Neural crest cell (in vitro differentiated cells): ENCODE measurements at places on chromosomes 3 and 15.

- DNase-seq: no peak
- peaks cover 9% of the 10 kb centered on the region for H3K4me1 ChIP-seq
- no peaks in the 10 kb centered on the region for H3K27me3 ChIP-seq
These were observed 151.4 kb downstream of the TIGIT start for GRCh38 chr3:114445233-114445632.

DNA sequence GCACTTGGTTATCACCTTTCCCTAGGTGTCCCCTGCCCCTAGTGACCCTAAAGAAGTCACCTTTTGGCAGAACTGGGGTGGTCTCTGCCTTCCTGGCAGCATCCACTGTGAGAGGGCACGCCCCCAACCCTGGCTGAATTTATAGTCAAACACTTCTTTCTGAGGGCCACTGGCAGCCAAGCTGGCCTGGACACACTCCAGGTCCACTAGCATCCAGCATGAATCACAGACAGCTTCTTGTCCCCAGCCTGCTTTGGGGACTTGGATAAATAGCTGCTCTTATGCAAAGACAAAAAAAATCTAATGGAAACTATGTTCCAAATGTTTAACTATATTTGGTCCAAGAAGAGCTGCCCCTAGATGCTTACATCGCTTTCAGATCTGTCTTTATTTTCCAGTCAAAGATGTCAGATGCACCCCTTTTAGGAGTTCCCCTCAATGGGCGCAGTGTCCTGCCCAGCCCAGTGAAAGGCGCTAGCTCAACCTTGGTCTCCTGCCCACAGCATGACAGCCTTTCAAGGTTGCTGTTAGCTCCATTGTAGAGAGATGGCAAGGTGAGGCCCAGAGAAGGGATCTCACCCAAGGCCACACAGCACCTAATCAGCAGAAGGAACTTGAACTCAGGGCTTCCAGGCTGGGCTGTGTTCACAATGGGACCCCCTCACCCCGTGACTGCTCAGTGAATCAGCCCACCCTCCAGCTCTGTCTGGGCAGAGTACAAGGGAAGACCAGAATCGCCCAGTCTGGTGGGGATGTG is 7.0 kb downstream of the RASL12 start:
- H3K36me3 ChIP-seq: no peaks in the 10 kb centered on the region
- DNase-seq: no peak
- H3K27me3 ChIP-seq: peaks cover 6% of the 10 kb centered on the region
- no peak overlapping the region for H3K4me3 ChIP-seq

- H3K27me3 ChIP-seq: no peaks in the 10 kb centered on the region
- H3K27ac ChIP-seq: no peak overlapping the region
These were observed 86.8 kb downstream of the BDH1 start for GRCh38 chr3:197468866-197469382.

GRCh38 chr3:118968111-118968510 is 66.5 kb downstream of the IGSF11 start:
- no peak for DNase-seq
- no peak overlapping the region for H3K27ac ChIP-seq
- no peaks in the 10 kb centered on the region for H3K27me3 ChIP-seq
- H3K36me3 ChIP-seq: no peaks in the 10 kb centered on the region

DNA sequence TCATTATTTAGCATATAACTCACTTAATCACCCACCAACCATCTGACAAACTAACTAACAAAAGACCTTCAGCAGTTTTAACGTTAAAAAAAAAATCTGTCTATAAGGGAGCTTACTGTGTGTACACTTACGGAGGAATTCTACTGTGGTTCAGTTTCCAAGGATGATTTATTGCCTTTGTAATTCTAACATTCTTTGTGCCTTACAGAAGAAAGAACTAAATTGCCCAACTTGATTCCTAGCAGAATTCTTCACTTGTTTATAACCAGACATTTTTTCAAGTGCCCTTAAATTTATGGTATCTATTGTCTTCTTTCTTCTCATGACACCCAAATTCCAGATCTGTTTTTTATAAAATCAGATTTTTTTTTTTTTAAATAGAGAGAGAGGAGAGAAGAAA is 119.7 kb upstream of the IGSF10 start:
- DNase-seq: no peak
- no peaks in the 10 kb centered on the region for H3K36me3 ChIP-seq
- no peak overlapping the region for H3K27ac ChIP-seq
- no peak overlapping the region for H3K4me3 ChIP-seq
- peaks cover 4% of the 10 kb centered on the region for H3K4me1 ChIP-seq

DNA sequence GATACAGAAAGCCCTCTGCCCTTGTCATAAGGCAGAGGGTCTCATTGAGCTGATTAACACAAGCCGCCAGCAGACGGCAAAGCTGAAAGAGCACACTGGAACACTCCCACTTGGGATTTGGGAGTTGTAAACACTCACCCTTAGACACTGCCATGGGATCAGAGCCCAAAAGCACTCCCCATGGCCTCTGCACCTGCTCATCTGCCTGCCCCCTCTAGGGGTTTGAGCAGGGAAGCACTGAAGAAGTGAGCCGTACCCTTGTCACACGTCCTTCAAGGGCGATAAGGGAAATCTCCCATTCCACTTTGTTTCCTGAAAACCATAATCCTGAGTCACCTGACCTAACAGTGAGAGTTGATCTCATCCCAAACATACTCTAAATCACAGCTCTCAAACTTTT is 14.7 kb downstream of the FSIP1 start:
- peaks cover 19% of the 10 kb centered on the region for H3K4me1 ChIP-seq
- no peak overlapping the region for H3K27ac ChIP-seq
- H3K4me3 ChIP-seq: no peak overlapping the region
- peaks cover 26% of the 10 kb centered on the region for H3K36me3 ChIP-seq
- H3K27me3 ChIP-seq: no peaks in the 10 kb centered on the region

GRCh38 chr3:112629425-112629824 is 11.5 kb downstream of the CCDC80 start:
- no peak overlapping the region for H3K4me3 ChIP-seq
- H3K27ac ChIP-seq: no peak overlapping the region
- H3K4me1 ChIP-seq: peaks cover 43% of the 10 kb centered on the region
- H3K36me3 ChIP-seq: no peaks in the 10 kb centered on the region
- H3K27me3 ChIP-seq: no peaks in the 10 kb centered on the region

DNA sequence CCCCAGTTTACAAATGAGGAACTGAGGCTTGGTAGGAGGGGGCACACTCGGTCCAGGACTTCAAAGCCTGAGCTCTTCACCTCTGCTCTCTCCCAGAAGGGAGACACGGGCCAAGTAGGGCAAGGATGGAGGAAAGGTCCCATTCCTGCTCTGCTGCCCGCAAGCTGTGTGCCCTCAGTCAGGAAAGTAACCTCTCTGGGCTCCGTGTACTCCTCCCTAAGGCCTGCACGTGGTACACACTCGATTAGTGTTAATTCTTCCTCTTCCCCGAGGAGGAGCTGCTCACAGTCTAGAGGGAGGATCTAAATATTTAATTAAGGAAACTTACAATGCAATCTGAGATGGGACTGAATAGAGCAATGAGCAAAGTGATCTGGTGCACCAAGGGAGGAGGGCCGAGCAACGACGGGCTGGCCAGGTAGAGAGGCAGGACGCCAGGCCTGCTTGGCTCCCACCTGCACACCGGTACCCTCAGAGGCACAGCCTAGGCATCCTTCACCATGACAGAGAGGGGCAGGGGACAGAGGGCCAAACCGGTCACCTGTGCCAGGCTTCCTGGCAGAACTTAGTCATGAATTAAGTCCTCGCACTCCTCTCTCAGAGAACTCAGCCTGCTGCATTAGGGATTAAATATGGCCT is 47.2 kb upstream of the IQSEC1 start:
- no peaks in the 10 kb centered on the region for H3K27me3 ChIP-seq

DNA sequence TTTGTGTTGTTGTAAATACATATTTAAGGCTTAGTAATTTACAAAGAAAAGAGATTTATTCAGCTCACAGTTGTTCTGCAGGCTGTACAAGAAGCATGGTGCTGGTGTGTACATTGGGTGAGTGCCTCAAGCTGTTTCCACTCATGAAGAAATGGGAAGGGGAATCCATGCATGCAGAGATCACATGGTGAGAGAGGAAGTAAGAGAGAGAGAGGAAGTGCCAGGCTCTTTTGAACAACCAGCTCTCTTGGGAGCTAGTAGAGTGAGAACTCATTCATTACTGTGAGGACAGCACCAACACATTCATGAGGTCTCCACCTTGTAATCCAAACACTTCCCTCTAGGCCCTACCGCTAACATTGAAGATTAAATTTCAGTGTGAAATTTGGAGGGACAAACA is 909.2 kb downstream of the NSUN3 start:
- H3K27ac ChIP-seq: no peak overlapping the region
- no peak for DNase-seq
- no peaks in the 10 kb centered on the region for H3K4me1 ChIP-seq
